Small intestine (tissue), 16 donors: ENCODE measurements at places on chromosomes 2 and 18. TPM values are rescaled to one million over a fixed set of nuclear protein-coding genes. Genes with fewer than 3 reads are reported as not detected.

DNA sequence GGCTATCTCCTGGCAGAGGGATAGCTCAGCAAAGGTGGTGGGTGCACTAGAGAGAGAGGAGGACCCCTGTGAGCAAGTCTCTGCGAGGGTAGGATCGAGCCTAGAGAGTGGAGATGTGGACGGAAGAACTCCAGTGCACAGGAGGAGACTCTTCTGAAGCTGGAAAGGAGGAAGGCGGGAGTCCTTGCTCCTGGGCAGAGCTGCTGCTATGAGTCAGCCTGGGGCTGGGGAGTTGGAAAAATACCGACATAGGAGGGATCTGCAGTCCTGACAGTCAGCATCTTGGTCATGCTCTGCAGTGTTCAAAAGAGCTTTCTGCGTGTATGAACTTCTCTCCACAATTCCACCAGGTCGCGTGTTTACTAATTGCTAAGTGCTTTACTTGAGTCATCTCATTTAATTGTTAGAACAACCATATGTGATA is 233.8 kb downstream of the LDLRAD4 start:
- DNase-seq, result no peak

IL37 gene
- not detected for polyA plus RNA-seq

LRP1B gene
- polyA plus RNA-seq, result 0.64 TPM

DNA sequence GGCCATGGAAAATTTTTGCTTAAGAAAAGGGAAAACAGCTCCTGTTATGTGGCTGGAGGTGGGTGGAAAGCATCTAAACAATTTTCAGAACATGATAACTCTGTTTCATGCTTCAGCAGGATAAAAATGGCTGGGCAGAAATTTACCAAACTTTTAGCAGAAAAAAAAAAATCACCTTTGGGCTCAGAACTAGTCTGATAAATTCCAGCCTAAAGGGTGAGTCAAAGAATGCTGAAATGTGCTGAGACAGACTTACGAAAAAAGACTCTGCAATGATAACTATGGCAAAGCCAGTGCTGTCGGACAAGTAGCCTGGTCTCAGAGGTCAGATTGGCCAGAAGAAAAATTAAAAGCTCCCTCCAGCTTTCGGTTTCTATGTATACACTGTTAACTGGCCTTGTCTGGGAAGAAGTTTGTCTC is 123.6 kb downstream of the LRATD1 start:
- DNase-seq, result no peak

HNMT gene
- polyA plus RNA-seq, result 26.2 TPM

DNA sequence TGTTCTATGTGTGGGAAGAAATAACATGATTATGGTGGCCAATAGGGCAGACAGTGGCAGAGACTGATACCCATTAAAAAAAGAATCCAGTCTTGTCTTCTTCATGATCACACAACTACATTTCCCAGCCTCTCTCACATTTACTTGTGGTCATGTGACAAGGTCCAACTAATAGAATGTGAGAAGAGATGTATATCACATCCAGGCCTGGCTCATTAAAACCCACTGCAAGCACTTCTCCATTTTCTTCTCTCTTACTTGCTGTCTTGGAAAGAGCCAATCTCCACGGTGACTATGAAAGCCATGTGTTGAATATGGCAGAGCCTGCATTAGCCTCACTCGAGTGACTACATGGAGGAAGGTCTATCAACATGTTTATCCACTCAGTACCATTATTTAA is 306.2 kb upstream of the ZEB2 start:
- DNase-seq, result no peak

PSTPIP2 gene
- 4.6 TPM for polyA plus RNA-seq

DNA sequence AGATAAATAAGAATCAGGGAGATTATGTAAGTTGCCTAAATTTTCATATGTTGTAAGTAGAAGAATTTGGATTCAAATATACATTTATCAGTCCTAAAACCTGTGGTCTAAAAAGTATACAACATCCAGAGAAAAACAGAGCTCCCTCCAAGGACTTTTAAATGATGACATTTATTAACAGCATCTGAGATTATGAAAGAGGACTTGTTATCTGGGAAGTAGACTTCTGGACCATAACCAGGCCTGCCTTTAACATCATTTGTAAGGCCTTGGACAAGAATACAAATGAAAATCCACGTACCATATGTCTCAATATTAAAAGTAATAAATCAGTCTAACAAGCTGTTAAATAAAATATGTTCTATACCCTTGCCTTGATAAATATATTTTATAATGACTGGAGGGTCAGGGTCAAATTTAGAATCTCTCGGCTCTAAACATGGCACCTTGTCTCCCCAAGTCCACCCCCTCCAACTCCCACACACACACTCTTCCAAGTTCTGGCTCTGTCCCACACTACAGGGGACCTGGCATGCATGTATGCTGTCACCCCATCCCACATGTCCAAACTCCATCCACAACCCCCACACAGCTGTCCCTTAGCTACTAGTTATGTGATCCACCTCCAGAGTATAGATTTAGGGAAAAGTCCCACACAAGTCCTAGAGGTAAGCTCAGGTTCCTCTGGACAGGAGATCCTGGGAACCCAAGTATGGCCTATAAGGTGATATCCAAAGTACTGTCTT is 382.6 kb downstream of the CDH2 start:
- DNase-seq, result no peak

GRCh38 chr2:237456200-237456843 is 30.7 kb upstream of the MLPH start:
- no peak for DNase-seq

DNA sequence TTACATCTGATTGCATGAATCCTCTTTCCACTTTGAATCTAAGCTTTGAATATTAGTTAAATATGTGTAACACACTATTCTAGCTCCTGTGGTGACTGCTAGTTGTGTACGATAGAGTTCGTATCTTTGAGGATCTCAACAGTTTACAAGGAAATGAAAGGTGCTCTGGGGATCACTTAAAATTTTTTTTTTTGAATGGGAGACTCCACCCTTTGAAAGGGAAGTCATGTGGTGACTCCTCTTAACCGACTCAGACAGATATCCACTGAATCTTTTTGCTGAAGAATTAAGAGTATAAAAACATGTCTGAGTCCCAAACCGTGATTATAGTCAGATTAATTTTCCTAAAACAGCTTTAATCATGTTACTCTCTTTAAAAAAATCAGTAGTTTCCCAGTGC is 4.0 kb downstream of the CLIP4 start:
- no peak for DNase-seq

DNA sequence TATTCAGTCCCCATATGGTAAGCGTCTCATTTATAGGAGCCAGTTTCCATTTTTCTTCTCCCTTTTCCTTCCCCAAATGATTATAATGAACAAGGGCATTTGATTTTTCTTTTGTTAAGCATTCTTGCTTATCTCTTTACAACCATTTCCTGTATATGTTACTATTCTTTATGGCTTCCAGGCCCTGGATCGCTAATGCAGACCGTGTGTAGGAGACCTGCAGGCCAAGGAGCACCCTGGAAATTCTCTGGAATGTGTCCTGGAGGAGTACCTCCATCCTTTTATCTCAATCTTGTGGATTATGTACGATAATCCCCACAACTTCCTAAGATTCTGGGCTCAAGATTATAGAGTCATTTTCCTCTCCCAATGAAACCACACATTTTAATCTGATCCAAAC is 439.6 kb upstream of the MMADHC start:
- DNase-seq, result no peak

- no peak for DNase-seq
These were observed 27.5 kb downstream of the ARHGAP25 start for GRCh38 chr2:68762100-68762499.

GRCh38 chr2:217149087-217149660 is 289.3 kb upstream of the TNP1 start:
- no peak for DNase-seq

AAMP gene
- polyA plus RNA-seq, result 118 TPM

CYP26B1 gene
- 0.81 TPM for polyA plus RNA-seq

KCNIP3 gene
- 1.4 TPM for polyA plus RNA-seq

TMEM200C gene
- 0.16 TPM for polyA plus RNA-seq

GRCh38 chr18:35155398-35156117 is 85.3 kb upstream of the ZNF397 start:
- DNase-seq, result no peak

- no peak for DNase-seq
These were observed 1036.5 kb upstream of the FANCL start for GRCh38 chr2:59277671-59278070.
